Activated CD4-positive, alpha-beta T cell treated with anti-CD3 and anti-CD28 coated beads, Interleukin-2, amount 50 U/mL, for 48 hours (primary cell): ENCODE measurements at places on chromosomes 12 and 14.
A peak's percentile ranks its signal among the peaks of the same experiment; 100 is the strongest.

DNA sequence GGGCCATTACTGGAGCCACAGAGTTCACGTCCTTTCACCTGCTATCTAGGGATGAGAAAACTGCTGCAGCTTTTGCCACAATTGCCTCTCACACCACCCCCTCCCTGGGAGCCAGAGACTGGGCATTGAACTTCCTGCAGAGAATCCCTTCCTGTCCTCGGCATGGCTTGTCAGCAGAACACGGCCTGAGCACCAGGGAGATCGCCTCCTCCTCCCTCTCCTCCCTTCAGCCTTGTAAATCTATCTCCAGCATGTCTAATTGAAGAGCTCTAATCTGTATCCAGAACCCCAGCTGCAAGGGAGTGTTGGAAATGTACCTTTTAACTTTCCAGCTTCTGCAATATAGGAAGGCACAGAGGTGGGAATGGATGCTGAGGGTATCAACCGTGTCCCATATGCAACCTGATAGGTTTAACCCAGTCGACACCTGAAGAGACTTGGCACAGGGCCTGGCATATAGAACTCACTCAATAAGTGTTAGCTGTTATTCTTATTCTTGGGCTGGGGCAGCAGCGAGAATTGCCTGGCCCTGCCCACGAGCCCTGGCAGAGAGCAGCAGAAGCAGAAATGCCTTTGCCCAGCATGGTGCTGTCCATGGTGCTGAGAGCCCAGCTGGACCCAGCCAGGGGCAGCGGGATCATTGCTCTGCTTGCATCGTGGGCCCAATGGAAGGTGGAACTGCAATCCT lies 26.8 kb downstream of the TMEM63C start:
- DNase-seq = peak; percentile 57

DNA sequence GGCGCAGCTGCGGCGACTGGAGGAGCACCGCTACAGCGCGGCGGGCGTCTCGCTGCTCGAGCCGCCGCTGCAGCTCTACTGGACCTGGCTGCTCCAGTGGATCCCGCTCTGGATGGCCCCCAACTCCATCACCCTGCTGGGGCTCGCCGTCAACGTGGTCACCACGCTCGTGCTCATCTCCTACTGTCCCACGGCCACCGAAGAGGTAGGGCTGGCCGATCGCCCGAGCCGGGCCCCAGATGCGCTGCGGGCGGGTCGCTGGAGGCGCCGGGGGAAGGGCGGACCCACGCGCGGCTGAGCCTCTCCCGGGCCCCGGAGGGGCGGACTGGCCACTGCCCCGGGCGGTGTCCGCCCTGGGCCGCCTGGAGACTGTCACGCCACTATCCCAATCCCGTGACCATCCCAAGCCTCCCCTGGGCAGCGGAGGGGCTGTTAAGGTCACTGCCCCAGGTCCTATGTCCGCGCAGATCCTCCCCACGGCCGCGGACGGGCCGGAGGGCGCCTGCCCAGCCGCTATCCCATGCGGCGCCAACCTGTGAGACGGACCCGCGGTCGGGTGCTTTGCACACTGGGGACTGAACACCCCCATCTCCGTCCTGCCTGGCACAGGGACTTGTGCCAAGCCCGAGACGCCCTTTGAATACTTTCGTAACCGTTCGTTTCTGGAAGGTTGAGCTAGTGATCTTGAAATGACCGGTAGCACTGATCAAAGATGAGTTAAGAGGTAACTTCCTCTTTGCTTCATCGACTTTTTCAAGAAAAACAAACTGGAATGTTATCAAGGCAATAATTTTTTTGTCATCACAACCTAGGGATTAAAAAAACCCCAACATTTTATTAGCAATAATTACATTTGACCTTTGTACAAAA lies 725 bp downstream of the CHPT1 start:
- peak; percentile 34 for DNase-seq

DNA sequence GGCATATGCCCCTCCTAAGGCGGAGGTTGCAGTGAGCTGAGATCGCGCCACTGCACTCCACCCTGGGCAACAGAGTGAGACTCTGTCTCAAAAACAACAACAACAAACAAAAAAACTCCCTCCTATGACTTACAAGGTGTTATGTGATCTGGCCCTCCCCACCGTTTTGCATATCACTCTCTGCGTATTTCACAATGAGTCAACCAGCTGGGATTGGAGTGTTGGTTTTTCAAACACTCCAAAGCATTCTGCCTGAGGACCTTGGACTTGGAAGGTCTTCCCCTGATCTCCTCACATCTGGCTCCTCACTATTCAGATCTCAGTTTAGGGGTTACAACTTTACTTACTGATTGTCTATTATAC lies 14.0 kb downstream of the MANSC1 start:
- DNase-seq = no peak

DNA sequence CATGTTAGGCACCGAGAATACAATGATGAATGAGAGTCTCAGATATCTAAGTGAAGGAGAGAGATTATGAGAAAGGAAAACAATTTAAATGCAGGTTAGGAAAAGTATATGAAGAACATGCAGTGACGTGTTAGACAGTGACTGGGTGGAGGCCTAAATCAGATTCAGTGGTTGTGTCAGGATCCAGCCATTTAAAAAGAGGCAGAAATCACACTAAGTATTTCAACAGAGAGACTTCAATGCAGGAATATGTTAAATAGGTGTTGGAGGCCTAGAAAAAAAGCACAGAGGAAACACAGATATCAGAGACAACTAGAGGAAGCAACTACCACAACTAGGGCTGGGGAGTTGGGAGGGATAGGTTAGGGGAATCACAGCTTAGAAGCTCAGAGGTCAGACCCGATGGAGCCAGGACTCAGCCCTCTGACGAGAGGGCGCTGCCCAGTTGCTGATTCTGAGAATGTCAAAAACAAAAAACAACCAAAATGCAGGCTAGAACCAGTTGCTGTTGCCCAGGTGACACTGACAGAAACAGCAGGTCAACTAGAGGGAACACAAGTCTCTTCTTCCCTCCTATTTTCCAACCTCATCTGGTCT lies 3.0 kb upstream of the GARIN2 start:
- no peak for DNase-seq

GRCh38 chr12:124841558-124841945 lies 22.1 kb downstream of the SCARB1 start:
- DNase-seq = no peak

GRCh38 chr12:124408822-124409517 lies 114.1 kb downstream of the RFLNA start:
- no peak for DNase-seq
